ENCODE measurements at places on chromosomes 4 and X.
A peak's percentile ranks its signal among the peaks of the same experiment; 100 is the strongest.

- no peak for DNase-seq
Observed at GRCh38 chr4:7557456-7557855, 122.7 kb upstream of the PSAPL1 start.

DNA sequence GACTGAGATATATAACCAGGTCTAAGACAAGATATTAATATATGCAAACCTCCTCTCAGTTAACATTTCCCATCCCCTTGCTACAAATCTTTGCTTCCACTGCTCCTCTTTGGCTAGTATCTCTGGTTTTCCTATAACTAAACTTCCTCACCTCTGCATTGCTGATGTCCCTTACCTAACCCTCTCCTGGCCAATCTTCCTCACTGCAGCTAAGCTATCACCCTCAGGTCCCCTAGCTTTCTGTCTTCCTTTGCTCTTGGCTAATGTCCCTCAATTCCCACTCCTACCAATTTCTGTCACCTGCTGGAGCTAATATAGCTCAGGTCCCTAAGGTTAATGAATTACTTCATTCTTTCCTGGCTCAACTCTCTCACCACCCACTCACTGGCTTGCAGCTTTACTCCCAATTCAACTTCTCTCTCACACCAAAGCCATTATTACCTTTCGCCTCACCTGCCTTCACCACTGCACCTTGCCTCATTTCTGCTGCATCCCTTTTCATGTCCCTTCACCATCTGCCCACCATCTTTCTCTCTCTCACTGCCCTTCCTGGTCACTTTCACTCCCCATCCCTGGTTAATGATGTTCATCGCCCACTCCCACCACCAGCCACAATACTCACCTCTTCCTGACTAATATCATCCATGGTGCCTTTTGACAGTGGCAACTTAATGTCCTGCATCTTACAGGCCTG lies 26.7 kb downstream of the SMC1A start:
- no peak for DNase-seq

GRCh38 chrX:10169175-10169574 lies 12.4 kb downstream of the CLCN4 start:
- DNase-seq, result no peak

DNA sequence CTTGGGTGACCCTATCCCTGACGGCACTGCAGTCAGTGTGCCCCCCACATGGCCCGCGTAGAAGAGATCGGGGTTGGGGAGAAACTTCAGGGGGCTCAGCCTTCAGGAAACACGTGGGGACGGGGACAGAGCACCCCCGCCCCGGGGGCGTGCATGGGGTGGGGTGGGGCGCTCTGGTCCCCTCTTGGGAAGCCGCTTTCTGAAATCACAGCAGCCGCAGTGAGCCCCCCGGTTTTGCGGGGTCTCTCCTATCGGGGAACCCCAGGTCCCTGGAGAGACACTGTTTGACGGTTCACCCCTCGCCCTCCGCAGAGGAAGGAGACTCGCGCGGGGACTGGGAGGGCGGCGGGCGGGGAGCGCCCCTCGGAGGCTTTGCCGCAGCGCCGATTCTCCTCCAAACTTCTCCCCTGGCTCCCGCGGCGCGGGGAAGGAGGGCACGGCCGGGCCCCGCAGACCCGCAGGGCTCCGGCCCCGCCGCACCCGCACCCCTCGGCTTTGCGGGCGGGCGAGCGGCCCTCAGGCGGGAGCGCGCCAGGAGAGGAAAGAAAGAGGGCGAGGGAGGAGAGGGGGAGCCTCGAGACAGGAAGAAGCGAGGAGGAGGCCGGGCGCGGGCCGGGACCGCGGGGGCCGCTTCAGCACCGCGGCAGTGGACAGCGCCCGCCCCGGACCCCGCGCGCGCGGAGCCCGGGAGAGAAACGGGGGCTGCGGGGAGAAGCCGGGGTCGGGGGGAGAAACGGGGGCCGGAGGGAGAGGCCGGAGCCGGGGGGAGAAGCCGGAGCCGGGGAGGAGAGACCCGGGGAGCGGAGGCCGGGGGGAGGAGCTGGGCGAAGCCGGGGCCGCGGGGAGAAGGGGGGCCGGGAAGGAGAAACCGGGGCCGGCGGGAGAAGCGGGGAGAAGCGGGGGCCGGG lies 612 bp downstream of the CPLX1 start:
- DNase-seq, result no peak

DNA sequence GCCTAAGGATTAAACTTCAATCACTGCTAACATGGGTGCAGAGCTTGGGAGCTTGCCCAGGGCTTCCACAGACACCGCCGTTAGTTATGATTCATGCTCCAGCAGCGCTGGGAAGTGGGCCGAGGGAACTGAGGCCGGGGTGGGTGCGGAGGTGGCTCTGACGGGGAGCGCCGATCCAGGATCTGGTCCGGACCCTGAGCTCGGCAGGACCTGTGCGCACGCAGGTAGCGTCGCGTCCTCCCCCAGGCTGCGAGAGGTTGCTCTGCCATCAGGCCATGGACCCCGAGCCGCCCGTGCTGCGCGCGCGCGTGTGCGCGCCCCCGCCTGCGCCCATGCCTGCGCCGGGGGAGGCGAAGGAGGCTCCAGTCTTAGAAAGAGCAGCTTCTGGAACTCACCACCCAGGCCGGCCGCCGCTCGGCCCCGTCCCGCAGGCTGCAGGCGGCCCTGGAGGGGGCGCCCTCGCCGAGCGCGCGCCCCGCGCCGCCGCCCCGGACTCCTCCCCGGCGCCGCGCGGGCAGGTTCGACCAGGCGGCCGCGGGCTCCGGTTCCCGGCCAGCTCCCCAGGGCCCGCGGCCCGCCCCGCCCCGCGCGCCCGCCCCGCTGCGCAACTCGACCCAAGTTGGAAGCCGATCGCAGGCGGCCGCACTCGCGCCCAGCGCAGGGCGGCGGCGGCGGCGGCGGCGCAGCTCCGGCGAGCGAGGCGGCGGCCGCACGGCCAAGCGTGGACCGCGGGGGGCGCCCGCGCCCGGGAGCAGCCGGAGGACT lies 732 bp upstream of the ADRA2C start:
- peak; percentile 15 for DNase-seq

GRCh38 chr4:73499996-73500765 lies 18.6 kb downstream of the AFM start:
- no peak for DNase-seq

DNA sequence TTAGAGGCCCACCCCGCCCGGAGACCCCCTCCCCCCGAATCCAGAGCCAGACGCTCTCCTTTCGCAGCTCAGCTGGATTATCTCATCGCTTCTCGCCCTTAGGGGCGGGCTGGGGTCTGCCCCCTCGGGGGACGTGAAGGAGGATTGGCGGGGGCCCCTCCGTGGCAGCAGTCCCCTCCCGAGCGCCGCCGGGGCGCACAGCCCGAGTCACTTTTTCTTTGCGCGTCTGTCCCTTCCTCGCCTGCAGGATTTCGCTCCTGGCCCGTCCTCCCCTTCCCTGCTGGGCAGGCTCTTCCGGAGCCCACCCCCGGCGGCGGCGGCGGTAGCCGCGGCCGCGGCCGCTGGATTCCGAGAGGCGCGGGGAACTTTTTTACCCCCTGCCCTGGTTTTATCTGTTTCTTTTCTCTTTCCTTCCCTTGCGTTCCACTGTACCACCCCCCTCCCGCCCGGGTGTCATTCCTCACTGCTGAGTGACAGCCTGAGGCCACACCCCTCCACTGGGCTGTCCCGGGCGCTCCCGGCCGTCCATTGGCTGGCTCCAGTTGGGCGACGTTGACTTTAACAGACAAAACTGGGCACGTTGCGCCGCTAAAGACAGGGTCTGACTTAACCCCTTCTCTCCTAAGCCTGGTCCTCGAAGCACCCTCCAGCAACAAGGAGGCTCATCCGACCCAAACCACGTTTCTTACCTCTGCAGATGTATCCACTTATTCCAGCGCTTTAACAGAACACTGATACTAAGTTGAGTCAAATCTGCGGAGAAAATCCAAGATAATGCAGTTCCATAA lies 492 bp upstream of the NKX3-2 start:
- peak; percentile 71 for DNase-seq

DNA sequence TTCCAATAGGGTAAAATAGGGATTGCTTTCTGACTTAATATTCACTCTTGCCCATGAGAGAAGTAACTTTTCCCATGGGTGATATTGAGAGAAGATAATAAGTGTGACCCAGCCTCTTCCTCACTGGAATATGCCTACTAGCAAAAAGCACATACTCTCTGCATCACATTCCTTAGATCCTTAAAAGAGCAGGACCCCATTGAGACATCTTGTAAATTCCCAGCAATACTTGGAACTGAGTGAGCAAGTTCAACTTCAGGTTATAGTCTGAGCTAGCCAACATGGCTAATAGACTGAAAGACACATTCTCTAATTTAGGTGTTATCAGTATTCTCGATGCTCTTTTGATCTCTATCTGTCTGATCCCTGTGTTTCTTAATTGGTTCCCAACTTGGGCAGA lies 1372.3 kb downstream of the STIM2 start:
- no peak for DNase-seq

DNA sequence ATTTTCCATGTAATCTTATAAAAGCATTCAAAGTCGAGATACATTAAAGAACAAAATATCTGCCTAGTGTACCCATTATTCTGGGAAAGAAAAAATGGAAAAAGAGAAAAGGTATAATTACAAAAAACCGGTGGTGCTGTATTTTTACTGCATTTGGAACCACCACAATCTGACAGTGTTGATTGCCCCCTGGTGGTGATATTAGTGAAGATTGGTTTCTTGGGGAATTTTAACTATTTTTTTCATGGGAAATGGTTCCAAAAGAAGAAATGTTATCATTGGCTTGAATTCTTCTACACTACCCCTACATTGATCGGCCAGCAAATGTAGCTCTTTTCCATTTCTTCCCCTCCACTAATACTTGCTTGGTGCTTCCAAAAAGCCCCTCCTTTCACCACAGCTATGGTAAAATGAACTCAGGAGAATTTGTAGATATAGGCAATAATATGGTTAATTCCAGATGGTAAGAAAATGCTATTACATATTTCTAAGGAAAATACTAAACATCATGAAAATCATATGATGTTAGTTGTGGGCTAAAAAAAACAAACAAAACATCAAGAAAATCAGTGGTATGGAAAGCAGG lies 50.0 kb downstream of the COX18 start:
- no peak for DNase-seq

DNA sequence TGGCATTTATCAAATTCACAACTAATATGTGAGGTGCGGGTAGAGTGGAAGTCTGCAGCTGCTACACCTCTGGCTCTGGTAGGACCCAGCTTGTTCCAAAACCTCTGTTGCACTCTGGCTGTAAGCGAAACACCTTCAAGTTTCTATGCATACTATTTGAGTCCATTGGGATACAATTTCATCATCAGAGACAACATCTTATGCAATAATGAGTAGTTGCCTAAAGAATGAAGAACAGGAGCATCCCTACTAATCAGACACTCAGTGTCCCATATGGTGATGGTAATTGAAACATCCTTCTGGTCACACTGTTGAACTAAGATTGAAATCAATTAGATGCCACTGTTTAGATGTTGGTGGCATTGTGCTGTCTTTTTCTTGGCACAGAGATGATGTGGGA lies 178.4 kb downstream of the MGST2 start:
- no peak for DNase-seq

DNA sequence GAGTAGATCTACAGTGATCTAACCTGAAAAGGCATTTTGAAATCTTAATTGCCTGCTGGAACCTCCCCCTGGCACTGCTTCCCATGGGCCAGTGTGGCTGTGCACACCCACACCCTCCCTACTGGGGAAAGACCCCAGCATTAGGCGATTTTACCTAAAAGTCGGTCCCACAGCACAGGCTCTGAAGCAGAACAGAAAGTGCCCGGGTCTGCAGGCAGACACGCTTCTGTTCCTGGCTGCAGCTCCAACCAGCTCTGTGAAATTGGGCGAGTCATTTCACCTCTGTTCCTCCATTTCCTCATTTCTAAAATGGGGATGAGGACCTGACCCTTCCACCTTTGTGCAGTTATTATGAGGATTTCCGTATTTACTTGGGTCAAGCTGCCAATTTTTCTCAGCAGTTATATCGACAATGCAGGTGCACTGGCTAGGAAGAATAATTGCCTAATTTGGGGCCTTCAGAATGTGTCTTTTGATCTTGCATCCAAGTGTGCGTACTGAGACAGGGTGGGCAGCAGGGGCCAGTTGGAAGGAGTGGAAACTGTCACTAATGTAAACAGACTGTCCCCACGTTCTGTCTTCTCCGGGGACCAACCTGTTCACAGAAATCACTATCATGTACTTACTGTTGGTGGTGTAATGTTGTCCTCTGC lies 7.1 kb downstream of the KLF3 start:
- no peak for DNase-seq

GRCh38 chr4:157803421-157803820 lies 369.4 kb downstream of the GASK1B start:
- DNase-seq, result no peak

- DNase-seq, result peak; percentile 35
Observed at GRCh38 chrX:49754233-49754857, 58.6 kb upstream of the PAGE1 start.

DNA sequence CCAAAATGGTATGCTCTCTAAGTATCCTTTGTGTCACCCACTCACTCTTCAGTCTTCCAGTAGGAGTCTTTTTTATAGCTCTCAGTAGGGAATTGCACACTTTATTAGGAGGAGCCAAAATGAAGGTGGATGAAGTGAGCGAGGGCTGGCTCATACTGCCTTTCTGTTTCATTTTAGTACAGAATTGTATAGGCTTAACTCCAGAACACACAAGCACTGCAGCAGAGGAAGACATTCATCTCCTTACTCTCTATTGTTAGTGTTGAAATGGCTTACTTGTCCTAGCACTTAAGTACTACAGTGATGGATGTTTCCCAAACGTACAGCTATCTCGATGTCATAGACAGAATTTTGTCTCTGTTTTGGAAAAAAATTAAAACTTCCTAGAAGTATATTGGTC lies 327.3 kb upstream of the ATOH1 start:
- DNase-seq, result no peak

- no peak for DNase-seq
Observed at GRCh38 chrX:96449191-96449590, 235.5 kb upstream of the DIAPH2 start.

GRCh38 chr4:108171339-108172230 lies 2.9 kb upstream of the LEF1 start:
- peak; percentile 72 for DNase-seq
